Skeletal muscle tissue (tissue), 5 donors: ENCODE measurements at places on chromosomes 1 and 21. TPM values are rescaled to one million over a fixed set of nuclear protein-coding genes. Genes with fewer than 3 reads are reported as not detected.

The CYP4A11 gene
- total RNA-seq: under 0.01 TPM

The SELP gene
- 0.52 TPM for total RNA-seq

The PLCH2 gene
- total RNA-seq: under 0.01 TPM

The SHISAL2A gene
- 0.52 TPM for total RNA-seq

The ST6GALNAC3 gene
- 3.7 TPM for total RNA-seq

The CITED4 gene
- 1.6 TPM for total RNA-seq

The EIF2D gene
- 25.6 TPM for total RNA-seq

The SPATC1L gene
- total RNA-seq: 1.6 TPM

The TRIM17 gene
- total RNA-seq: 0.52 TPM

The AMY1C gene
- total RNA-seq: not detected

The HLX gene
- total RNA-seq: 9.9 TPM
